IPS DF 6.9 (cell line): ENCODE measurements at places on chromosomes 13 and 19.

- DNase-seq, result no peak
- no peaks in the 10 kb centered on the region; the same call in 1 of the 2 replicates for H3K4me1 ChIP-seq
- no peaks in the 10 kb centered on the region for H3K36me3 ChIP-seq
Observed at GRCh38 chr19:15843203-15843893, 27.9 kb upstream of the OR10H1 start.

DNA sequence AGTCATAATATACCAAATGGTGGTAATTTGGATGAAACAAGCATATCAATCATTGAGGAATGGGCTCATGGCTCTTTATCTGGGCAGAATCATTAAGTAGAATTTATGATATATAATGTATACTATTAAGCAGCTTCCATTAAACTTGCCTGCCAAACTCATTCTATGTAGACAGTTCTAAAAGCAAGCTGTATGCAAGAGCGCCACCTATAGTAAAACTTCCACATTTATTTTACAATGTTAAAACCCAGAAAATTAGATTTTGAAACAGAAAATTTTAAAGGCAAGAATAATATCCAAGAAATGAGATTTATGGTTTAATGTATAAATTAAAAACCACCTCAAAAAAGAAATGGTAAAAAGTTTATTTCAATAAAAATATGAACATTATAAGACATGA is 161.5 kb downstream of the MZT1 start:
- no peak overlapping the region for H3K27ac ChIP-seq
- H3K27me3 ChIP-seq, result no peaks in the 10 kb centered on the region
- DNase-seq, result no peak
- no peak overlapping the region for H3K4me3 ChIP-seq
- H3K36me3 ChIP-seq, result no peaks in the 10 kb centered on the region

GRCh38 chr19:14048443-14049153 is 13.3 kb downstream of the PALM3 start:
- H3K4me3 ChIP-seq, result no peak overlapping the region
- no peak for DNase-seq
- no peak overlapping the region for H3K27ac ChIP-seq
- no peaks in the 10 kb centered on the region for H3K4me1 ChIP-seq

GRCh38 chr13:85819513-85819912 is 20.3 kb upstream of the SLITRK6 start:
- DNase-seq, result no peak
- no peak overlapping the region for H3K27ac ChIP-seq
- H3K36me3 ChIP-seq, result no peaks in the 10 kb centered on the region
- no peak overlapping the region for H3K4me3 ChIP-seq

GRCh38 chr19:50718255-50719118 is 1.1 kb downstream of the SHANK1 start:
- H3K4me1 ChIP-seq, result no peaks in the 10 kb centered on the region
- H3K27me3 ChIP-seq, result no peaks in the 10 kb centered on the region
- H3K4me3 ChIP-seq, result peak overlapping the region; percentile 15; the same call in 1 of the 2 replicates
- no peak for DNase-seq
- H3K27ac ChIP-seq, result no peak overlapping the region

DNA sequence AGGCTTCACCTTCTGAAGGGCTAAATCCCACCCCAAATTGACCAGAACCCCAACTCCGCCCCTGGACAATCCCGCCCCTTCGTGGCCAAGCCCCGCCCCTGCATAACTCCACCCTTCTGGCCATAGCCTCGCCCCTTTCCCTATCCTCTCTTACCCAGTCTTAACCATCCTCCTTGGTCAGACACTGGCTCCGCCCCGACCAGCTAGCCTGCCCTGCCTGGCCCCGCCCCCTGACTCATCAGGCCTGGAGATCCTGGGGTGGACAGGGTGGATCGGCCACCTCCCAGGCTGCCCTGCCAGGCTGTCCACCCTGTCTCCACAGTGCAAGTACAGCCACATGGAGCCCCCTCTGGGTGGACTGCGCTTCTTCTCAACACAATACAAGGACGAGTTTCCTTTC is 8.0 kb upstream of the ZNF358 start:
- peak; percentile 92 for DNase-seq
- H3K36me3 ChIP-seq, result no peaks in the 10 kb centered on the region
- H3K27ac ChIP-seq, result no peak overlapping the region
- H3K27me3 ChIP-seq, result no peaks in the 10 kb centered on the region
- H3K4me3 ChIP-seq, result no peak overlapping the region
- H3K4me1 ChIP-seq, result no peaks in the 10 kb centered on the region; the same call in 1 of the 2 replicates

DNA sequence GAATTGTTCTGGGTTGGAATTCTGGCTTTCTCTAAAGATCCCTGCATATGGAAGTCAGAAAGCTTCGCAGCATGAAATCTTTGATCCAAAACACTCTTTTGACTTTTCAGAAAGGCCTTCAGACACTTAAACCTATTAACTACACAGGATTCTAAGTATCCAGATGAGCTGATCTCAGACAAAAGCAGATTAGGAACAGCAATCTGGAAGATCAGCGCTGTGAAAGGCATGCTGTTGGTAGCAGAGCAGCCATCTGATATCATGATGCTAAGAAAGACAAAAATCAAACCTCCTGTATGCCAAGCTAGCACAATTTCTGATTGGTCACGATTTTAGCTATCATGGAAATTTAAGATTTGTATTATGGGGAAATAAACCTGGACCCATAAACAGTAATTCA is 589.9 kb downstream of the GPC5 start:
- no peaks in the 10 kb centered on the region for H3K4me1 ChIP-seq
- no peak overlapping the region for H3K27ac ChIP-seq
- H3K4me3 ChIP-seq, result no peak overlapping the region
- DNase-seq, result no peak
- no peaks in the 10 kb centered on the region for H3K27me3 ChIP-seq

GRCh38 chr19:45186509-45187334 is 8.1 kb downstream of the BLOC1S3 start:
- no peaks in the 10 kb centered on the region for H3K4me1 ChIP-seq
- no peak overlapping the region for H3K27ac ChIP-seq
- no peak for DNase-seq
- no peak overlapping the region for H3K4me3 ChIP-seq
- no peaks in the 10 kb centered on the region for H3K36me3 ChIP-seq

DNA sequence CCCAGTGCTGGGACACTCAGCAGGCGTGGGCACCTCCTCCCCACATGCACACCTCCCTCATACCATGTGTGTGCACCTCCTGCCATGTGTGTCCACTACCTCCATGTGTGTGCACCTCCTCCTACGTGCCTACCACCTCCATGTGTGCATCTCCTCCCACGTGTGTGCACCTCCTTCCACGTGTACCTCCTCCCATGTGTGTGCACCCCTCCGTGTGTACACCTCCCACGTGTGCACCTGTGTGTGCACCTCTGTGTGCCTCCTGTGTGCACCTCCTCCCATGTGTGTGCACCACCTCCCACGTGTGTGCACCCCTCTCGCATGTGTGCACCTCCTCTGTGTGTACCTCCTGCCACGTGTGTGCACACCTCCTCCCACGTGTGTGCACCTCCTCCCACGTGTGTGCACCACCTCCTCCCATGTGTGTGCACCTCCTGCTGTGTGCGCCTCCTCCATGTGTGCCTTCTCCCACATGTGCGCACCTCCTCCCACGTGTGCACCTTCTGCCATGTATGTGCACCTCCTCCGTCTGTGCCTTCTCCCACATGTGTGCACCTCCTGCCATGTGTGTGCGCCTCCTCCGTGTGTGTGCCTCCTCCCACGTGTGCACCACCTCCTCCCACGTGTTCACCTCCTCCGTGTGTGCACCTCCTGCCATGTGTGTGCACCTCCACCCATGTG is 6.1 kb upstream of the C13orf46 start:
- H3K4me3 ChIP-seq, result no peak overlapping the region
- H3K36me3 ChIP-seq, result peaks cover 18% of the 10 kb centered on the region
- no peaks in the 10 kb centered on the region for H3K27me3 ChIP-seq
- H3K27ac ChIP-seq, result no peak overlapping the region
- no peak for DNase-seq
- H3K4me1 ChIP-seq, result 0 out of 2 replicates have a peak, but pooled peaks cover 1% of the 10 kb centered on the region

DNA sequence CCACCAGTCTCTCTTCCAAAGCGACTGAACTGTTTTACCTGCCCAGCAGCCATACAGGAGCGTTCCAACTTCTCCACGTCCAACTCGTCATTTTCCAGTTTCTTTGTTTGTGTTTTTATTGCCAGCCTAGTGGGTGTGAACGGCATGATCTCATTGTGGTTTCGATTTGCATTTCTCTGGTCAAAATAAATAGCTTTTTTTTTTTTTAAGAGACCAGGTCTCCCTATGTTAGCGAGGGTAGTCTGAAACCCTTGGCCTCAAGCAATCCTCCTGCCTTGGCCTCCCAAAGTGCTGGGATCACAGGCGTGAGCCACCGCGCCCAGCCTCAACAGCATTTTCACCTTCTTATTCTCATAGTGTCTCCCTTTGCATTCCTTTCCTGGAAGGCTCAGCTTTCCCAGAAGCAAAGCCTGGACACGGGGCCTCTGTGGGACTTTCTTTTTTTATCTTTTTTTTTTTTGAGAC is 4.2 kb upstream of the JSRP1 start:
- no peak overlapping the region for H3K27ac ChIP-seq
- no peaks in the 10 kb centered on the region for H3K36me3 ChIP-seq
- H3K4me3 ChIP-seq, result no peak overlapping the region
- H3K4me1 ChIP-seq, result no peaks in the 10 kb centered on the region
- no peaks in the 10 kb centered on the region for H3K27me3 ChIP-seq

GRCh38 chr19:1268226-1269064 is 687 bp upstream of the CIRBP start:
- H3K27me3 ChIP-seq, result no peaks in the 10 kb centered on the region
- no peak overlapping the region for H3K4me3 ChIP-seq
- H3K27ac ChIP-seq, result no peak overlapping the region
- no peak for DNase-seq
- peaks cover 14% of the 10 kb centered on the region for H3K4me1 ChIP-seq
- H3K36me3 ChIP-seq, result peaks cover 25% of the 10 kb centered on the region

- H3K4me3 ChIP-seq, result no peak overlapping the region
- no peak overlapping the region for H3K27ac ChIP-seq
- no peak for DNase-seq
- no peaks in the 10 kb centered on the region for H3K36me3 ChIP-seq
- no peaks in the 10 kb centered on the region for H3K27me3 ChIP-seq
Observed at GRCh38 chr13:44199627-44200207, 173.9 kb upstream of the SERP2 start.

- H3K4me1 ChIP-seq, result no peaks in the 10 kb centered on the region
- no peak overlapping the region for H3K27ac ChIP-seq
- no peak overlapping the region for H3K4me3 ChIP-seq
- no peaks in the 10 kb centered on the region for H3K27me3 ChIP-seq
- no peaks in the 10 kb centered on the region for H3K36me3 ChIP-seq
Observed at GRCh38 chr13:106042996-106043581, 492.4 kb downstream of the EFNB2 start.

- no peak for DNase-seq
- no peaks in the 10 kb centered on the region for H3K36me3 ChIP-seq
- no peak overlapping the region for H3K27ac ChIP-seq
- H3K27me3 ChIP-seq, result peaks cover 6% of the 10 kb centered on the region; the same call in 1 of the 2 replicates
- H3K4me1 ChIP-seq, result no peaks in the 10 kb centered on the region
Observed at GRCh38 chr19:29535984-29536508, 10.3 kb downstream of the VSTM2B start.

DNA sequence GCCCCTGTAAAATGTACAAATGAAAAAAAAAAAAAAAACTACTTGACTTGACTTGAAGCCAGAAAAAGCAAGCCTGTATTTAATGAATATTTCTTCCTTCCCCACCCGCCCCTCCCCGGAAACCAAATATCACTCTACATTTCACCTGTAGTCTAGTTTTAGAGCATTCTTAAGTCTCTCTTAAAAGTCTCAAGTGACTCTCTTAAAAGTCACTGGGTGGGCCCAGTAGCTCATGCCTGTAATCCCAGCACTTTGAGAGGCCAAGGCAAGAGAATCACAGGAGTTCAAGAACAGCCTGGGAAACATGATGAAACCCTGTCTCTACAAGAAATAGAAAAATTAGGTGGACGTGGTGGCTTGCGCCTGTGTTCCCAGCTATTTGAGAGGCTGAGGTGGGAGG is 72.0 kb downstream of the TSC22D1 start:
- peaks cover 4% of the 10 kb centered on the region; the same call in 1 of the 2 replicates for H3K4me1 ChIP-seq
- H3K27ac ChIP-seq, result no peak overlapping the region
- H3K4me3 ChIP-seq, result no peak overlapping the region
- no peak for DNase-seq

DNA sequence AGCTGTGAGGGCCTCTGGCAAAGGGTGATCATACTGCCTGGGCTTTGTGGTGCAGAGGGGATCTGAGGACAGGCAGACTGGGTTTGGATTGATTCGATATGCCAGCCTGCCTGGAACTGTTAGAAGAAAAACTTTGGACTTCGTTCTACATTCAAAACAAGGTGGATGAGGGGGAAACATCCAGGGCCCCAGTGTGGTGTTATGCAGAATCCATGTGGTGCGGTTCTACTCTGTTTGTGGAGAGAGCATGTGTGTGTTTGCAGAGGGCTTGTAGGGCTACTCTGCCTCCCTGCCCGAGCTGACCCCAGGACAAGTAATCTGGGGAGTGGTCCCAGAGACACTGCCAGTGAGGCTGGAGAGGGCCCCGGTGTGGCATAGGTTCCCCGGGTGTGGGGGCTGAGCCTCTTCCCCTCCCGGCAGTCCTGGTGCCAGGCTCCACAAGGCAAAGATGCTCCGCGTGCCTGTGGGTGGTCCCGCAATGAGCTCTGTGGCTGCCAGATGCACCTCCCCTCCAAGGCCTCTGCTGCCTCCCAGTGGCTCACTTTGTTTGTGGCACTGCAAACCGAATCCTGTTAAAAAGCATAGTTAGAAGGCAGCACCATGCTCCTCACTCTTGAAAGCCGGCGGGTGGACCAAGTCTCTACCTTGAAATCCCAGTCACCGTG is 22.3 kb upstream of the TFDP1 start:
- DNase-seq, result peak; percentile 58
- H3K4me3 ChIP-seq, result no peak overlapping the region
- no peak overlapping the region for H3K27ac ChIP-seq
- no peaks in the 10 kb centered on the region for H3K27me3 ChIP-seq

DNA sequence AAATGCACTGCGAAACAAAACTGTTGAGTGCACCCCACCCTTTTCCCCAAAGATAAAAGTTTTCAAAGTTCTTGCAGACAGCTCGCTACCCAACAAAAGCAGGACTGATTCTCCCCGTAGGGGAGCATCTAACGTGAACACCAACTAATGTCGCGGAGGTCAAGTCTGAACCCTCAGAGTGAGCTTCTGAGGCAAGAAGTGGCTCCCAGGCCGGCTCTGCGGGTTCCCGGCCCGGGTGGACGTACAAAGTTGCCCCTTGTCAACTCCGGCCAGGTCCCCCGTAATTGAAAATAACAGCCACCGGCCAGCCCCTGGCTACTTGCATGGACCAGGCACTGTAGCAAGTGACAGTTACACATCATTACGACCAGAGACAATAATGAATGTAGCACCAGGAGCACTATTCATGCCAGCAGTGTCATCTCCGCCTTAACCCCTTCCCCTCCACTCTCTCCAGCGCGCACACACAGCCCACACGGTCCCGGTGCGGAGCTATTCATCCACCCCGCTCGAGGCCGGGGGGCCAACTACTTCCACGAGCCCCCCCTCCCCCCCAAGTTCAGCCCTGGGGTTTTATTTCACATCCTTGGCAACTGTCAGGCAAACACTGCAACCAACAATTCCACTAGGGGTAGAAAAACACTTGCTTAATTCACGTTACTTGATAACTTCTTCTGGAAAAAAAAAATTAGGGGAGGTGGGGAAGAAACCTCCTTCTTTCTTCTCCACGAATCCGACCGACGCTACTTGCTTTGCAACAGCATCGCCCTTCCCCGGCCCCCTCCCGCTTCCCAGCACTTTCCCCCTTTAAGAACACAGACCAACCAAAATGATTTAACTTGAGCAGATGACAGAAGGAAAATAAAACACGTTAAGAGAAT is 1.2 kb downstream of the KLF12 start:
- no peak overlapping the region for H3K27ac ChIP-seq
- no peaks in the 10 kb centered on the region for H3K4me1 ChIP-seq
- no peak for DNase-seq
- peak overlapping the region; percentile 99 for H3K4me3 ChIP-seq
- H3K36me3 ChIP-seq, result no peaks in the 10 kb centered on the region

- no peak overlapping the region for H3K27ac ChIP-seq
- H3K4me1 ChIP-seq, result no peaks in the 10 kb centered on the region
- H3K36me3 ChIP-seq, result no peaks in the 10 kb centered on the region
Observed at GRCh38 chr19:33754361-33754760, 42.3 kb upstream of the KCTD15 start.
